ENCODE measurements at places on chromosomes 5 and 9. TPM values are rescaled to one million over a fixed set of nuclear protein-coding genes. Genes with fewer than 3 reads are reported as not detected.
A peak's percentile ranks its signal among the peaks of the same experiment; 100 is the strongest.

DNA sequence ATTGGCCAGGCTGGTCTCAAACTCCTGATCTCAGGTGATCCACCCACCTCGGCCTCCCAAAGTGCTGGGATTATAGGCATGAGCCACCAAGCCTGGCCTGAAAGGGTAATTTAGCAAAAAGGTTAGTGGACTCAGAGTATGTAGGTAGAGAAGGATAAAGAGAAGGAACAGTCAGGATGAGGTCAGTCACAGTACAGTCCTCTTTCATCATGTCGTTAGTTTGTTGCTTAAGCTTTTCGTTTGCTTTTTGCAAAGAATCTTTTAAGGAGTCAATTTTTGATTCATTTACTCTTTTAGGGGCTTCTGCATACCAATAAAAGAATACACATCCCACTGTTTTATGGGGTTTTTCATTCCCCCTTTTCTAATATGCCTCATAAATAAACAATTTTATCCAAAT is 17.8 kb upstream of the GBGT1 start:
- no peak for DNase-seq

DNA sequence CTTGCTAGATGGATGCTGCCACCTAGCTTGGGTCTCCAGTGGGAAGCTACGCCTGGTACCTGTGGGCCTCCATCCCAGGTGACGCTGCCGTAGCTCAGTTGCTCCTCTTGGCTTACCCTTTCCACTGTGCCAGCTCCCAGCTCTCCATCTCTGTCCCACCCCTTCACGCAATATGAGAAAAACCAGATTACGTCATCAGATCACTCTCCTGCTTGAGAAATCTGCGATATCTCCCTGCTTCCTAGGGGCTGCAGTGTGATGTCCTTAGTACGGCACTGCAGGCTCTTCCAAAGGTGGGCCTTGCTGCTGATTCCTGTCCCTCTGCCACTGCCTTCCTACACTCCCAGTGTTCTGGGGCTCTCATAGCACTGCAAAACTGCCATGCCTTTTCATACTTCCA is 28.9 kb downstream of the NSG2 start:
- no peak for DNase-seq

GRCh38 chr5:149203921-149204441 is 62.7 kb downstream of the ABLIM3 start:
- DNase-seq = no peak

- DNase-seq = no peak
Measured at GRCh38 chr5:149147676-149148075, 6.4 kb downstream of the ABLIM3 start.

GRCh38 chr5:2563046-2563445 is 188.4 kb downstream of the IRX2 start:
- DNase-seq = no peak

GRCh38 chr5:14235872-14236271 is 92.7 kb downstream of the TRIO start:
- no peak for DNase-seq

DNA sequence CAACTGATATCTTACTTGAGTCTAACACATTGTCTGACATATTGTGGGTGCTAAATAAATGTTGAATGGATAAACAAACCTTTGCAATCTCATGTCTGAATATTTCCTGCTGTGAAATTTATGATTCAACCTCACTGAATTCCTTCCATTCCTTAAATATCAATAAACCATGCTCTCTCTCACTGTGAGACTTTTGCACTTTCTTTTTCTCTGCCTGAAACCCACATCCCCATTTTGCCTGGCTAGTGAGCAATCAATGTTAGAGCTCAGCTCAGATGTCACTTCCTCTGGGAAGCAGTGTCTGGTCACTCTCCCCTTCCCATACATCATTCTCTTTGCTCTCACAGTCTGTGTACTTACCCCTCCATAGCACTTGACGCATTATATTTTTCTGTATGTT is 383.7 kb upstream of the TRPC7 start:
- DNase-seq = no peak

- DNase-seq = no peak
Measured at GRCh38 chr5:53249529-53250200, 140.1 kb upstream of the MOCS2 start.

DNA sequence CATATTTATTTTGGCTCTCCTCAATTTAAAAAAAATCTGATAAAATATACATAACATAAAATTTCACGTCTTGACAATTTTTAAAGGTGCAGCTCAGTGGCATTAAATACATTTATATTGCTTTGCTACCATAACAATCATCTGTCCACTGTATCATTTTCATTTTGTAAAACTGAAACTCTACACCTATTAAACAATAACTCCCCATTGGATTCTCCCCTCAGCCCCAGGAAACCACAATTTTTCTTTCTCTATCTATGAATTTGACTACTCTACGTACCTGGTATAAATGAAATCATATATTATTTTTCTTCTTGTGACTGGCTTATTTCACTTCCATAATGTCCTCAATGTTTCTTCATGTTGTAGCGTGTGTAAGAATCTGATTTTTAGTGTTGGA is 563.5 kb downstream of the PRR16 start:
- DNase-seq = no peak

- DNase-seq = no peak
Measured at GRCh38 chr9:2216591-2216990, 201.4 kb downstream of the SMARCA2 start.

- no peak for DNase-seq
Measured at GRCh38 chr5:16896767-16897166, 39.3 kb downstream of the MYO10 start.

GRCh38 chr5:149452665-149453617 is 73.8 kb upstream of the IL17B start:
- no peak for DNase-seq

- no peak for DNase-seq
Measured at GRCh38 chr9:105359892-105360291, 87.9 kb upstream of the FSD1L start.

DNA sequence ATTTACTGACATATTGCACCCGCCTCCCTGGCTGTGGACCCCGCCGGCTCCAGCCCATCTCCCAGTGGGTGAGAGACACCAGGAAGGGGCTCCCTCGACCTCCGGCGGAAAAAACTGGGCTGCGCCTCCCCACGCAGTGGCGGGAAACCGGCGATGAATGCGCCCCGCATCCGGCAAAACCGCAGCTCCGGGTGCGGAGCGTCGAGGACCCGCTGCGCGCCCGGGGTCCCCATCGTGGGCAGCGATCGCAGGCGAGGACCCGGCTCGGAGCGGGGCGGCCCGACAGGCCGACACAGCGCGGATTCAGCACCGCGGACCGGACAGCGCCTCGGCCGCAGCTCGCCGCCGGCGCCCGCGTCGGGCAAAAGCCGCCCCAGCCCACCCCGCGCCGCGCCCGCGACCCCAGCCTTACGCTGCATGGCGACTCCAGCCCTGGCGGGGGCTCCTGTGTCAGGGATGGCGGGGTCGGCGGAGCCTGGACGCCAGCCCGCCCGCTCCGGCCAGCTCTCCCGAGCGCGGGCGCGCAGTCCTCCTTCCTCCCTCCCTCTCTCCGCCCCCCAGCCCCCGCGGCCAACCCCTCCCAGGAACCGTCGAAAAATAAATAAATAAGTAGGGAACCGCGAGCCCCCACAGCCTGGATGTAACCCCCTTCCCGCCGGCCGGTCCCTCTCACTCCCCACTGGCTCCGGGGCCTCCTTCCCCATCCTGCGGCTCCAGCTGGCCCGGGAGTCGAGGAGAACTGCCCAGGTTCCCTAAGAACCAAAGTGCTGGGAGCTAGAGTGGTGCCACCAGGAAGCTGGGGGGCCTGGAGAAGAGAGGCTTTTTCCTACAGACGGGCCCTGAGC is 3.1 kb downstream of the LHX3 start:
- DNase-seq = no peak

GRCh38 chr5:145989428-145989827 is 53.0 kb downstream of the SH3RF2 start:
- DNase-seq = no peak

DNA sequence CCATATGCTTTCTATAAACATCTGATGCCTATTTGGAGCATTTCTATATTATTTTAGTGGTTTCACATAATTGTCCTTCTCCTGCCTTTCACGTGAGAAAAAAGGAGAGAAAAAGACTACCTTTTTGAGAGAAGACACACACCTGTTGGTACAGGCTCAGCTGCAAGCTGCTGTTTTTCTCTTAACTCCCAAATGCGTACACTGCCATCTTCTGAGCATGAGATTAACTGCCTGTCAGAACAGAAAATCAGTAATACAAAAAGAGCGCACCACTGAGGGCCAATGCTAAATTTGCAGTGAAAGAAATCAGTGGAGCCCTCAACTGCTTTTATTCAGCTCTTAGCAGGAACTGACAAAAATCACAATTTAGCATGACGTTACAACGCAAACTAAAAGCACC is 54.9 kb downstream of the WDR41 start:
- peak; percentile 1 for DNase-seq

GRCh38 chr5:165739079-165739741 is 2233.8 kb downstream of the MAT2B start:
- no peak for DNase-seq

- no peak for DNase-seq
Measured at GRCh38 chr9:34375901-34376595, 650 bp downstream of the MYORG start.

DNA sequence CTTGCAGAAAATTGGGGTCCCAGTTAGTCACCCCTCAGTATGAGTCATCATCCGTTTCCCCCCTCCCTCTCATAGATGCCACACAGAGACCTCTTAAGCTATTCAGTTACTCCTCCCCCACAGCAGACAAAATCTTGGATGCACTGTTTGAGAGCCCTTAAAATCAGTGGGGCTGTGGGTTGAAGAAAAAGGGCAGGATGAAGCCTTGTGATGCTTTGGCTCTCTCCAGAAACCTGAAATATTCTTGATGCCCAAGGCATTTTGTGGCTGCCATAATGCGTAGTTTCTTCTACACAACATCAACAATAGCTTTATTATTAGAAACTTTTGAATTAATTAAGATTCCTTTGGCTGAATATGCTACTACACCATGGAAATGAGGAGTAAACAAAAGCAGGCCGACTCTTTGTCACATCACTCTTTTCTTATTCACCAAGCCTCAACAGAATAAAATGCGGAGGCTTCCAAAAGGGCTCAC is 133.8 kb downstream of the MRPS30 start:
- DNase-seq = no peak

DNA sequence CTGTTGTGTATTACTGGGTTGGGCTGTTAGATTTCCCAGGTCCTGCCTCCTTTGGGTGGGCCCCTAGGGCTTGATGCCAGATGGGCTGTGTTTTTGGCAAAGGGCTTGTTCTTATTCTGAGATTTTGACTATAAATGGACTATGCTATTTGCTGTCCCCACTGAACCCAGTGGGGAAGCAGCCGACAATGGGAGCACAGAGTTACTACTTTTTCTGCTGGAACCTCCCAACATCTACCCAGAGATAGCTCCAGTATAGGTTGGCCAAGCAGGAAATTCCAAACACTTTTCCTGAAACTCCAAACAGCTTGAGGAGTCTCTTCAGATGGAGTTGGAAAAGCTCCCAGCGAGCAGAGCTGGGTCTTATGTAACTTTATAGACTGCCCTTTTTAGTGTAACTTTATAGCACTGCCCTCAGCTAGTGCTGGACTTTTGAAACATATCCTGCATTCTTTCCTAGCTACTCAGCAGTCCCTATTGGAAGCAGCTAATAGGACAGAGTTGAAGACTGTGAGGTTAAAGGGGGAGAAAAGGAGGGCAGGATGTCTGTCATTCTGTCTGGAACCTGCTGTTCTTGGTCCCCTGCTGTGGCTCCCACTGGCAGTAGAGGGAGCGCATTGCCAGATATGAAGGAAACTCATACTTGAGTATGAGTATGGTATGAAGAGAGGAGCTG is 21.0 kb downstream of the RUSC2 start:
- DNase-seq = peak; percentile 73

GRCh38 chr5:159199225-159199624 is 10.1 kb downstream of the RNF145 start:
- DNase-seq = no peak

DNA sequence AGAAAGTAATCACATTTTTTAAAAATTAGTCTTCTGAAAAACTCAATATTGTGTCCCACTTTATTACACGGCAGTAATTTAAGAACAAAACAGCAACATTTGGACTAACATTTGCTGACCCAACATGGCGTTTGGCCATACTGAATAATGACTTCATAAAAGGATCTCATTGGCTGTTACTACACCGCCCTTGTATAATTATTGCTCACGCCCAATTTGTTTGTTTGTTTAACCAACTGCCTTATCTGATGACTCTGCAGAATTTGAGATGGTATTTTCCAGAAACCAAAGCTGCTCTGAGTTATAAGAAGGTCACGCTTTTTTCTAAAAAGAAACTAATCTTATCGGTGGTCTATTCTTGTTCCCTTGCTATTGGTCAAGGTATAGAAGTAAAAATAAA is 200.2 kb upstream of the TARS1 start:
- DNase-seq = no peak

DNA sequence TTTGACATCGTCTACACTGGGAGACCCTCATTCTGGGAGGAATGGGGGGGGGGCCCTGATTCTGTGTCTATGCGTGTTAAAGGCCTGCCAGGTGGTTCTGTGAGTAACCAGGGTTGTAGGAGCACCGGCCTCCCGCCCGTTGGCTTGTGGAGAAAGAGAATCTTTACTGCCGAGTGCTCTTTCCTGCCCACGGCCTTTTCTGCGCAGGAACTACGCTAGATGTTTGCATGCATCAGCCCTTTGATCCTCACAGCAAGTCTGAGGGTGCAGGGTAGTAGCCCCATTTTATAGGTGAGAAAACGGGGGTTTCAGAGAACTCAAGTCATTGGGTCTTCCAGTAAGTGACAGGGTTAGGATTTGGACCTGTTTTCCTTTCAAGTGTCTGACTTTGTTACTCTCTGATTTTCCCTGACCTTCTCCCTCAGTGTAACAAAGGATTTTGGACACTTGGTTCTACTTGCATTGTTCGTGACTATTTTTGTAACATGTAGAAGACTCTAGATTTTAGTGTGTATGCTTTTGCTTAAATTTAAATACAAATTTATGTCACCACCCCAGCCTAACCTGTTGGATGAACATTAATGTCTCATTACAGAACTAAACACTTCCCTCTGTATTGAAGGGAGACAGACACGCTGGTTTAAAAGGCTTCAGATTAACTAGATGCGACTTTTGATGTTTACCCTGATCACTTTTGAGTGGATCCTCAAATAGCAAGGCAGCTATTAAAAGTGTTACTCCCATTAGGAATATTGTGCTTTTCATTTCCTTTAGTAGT is 22.0 kb downstream of the MAST4 start:
- DNase-seq = no peak

DNA sequence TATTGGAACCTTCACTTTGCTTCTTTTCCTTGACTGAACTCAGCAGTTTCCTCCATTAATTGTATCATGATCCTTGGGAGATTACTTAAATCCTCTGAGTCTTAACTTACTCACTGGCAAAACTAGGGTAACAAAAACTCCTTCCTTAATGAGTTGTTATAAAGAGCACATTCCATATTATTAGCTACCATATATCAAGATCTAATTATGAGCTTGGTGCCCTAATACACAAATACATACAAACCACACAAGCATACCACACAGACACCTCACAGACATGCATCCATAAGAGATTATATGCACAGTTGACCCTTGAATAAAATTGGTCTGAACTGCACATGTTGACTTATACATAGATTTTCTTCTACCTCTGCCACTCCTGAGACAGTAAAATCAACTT is 2.5 kb upstream of the SPINK7 start:
- no peak for DNase-seq

The CBY3 gene
- total RNA-seq = not detected

The SOHLH1 gene
- total RNA-seq = not detected

The CKS2 gene
- 242 TPM for total RNA-seq

The SLC34A3 gene
- 0.15 TPM for total RNA-seq

The ST8SIA4 gene
- total RNA-seq = not detected

The FGD3 gene
- total RNA-seq = 3.3 TPM

The LHX3 gene
- not detected for total RNA-seq

The WNK2 gene
- total RNA-seq = 24.4 TPM

The ENTPD8 gene
- 1.7 TPM for total RNA-seq

The PSIP1 gene
- total RNA-seq = 99.1 TPM

The PRDM9 gene
- not detected for total RNA-seq

Data from HCT116 (cell line).